ENCODE measurements at places on chromosomes 4 and X. TPM values are rescaled to one million over a fixed set of nuclear protein-coding genes. Genes with fewer than 3 reads are reported as not detected.

The SLC16A2 gene
- 0.39 TPM for total RNA-seq

The TBC1D8B gene
- 3.1 TPM for total RNA-seq

The WNK3 gene
- 0.15 TPM for total RNA-seq

The SMIM10L2A gene
- 0.20 TPM for total RNA-seq

The COX7B2 gene
- not detected for total RNA-seq

The NCAPG gene
- 45.1 TPM for total RNA-seq

The FAM133A gene
- not detected for total RNA-seq

The NAP1L2 gene
- total RNA-seq = 0.34 TPM

The GYPA gene
- not detected for total RNA-seq

The SUPT20HL1 gene
- not detected for total RNA-seq

The ZDHHC15 gene
- total RNA-seq = not detected

The RTL5 gene
- 0.44 TPM for total RNA-seq

The KLHL4 gene
- 19.2 TPM for total RNA-seq

The RXFP1 gene
- total RNA-seq = not detected

The IGSF1 gene
- total RNA-seq = not detected

The XPNPEP2 gene
- total RNA-seq = not detected
